ENCODE measurements at places on chromosomes 7 and 10. TPM values are rescaled to one million over a fixed set of nuclear protein-coding genes. Genes with fewer than 3 reads are reported as not detected.

DNA sequence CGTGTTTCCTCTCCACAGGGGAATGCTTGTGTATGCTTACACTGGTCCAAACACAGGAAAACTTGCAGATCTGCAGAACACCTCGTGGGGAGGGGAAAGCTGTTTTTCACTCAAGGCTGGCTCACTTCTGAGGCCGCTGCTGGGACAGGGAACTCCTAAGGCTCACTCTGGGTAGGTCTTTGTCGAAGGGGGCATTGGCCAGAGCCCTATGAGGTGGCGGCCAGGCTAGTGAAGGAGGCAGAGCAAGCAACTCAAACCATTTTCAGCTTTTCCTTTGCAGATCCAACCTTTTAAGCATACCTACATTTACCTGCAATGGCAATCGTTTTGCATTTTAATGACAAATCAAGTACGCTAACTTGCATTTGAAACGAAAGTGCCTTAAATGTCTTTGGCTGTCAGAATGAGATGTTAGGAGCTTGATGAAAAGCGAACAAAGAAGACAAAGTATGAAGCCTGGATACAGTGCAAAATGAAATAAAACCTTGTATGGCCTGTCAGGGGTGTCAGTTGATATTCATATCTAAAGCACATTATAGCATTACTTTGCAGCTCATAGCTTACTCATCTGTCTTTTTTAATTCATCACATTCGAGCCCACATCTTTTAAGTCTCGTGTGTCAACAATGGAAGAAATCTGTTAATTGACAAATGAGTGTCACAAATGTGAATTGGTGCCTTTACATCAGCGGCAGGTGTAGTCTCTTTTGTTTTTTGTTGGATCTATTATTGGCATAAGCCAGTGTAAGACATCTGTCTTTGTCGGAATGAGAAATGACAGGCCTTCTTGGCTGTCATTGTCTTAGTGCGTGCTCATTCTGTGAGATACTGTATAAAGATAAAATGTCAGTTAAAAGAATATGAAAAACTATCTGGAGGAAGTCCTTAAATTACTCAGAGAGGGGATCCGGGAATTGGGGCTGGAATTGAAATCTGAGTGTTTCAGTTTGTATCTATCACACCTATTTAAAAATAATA lies 30.5 kb downstream of the LRMDA start:
- no peaks in the 10 kb centered on the region for H3K4me1 ChIP-seq
- H3K4me3 ChIP-seq = no peak overlapping the region
- H3K27ac ChIP-seq = no peak overlapping the region
- no peak for DNase-seq
- no peaks in the 10 kb centered on the region for H3K36me3 ChIP-seq

DNA sequence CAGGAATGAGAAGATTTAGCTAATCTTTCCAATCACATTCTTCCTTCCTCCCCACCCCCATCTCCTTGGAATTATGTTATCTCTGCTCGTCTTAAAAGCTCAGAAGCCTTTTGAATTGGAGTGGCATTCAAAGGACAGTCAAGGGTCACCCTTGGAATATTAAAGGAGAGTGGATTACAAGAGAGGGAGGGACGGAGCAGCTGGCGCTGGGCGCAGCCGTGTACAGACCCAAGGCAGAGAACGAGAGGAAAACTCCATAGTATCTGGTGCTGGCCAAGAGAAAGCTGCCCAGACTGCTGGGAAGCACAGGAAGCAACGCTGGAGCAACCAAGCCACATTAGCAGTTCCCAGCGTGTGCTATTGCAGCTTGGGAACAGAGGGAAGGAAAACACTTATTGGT lies 95.7 kb downstream of the POU6F2 start:
- DNase-seq = no peak
- H3K27me3 ChIP-seq = no peaks in the 10 kb centered on the region
- no peak overlapping the region for H3K4me3 ChIP-seq
- H3K4me1 ChIP-seq = no peaks in the 10 kb centered on the region
- H3K27ac ChIP-seq = no peak overlapping the region

- no peaks in the 10 kb centered on the region for H3K36me3 ChIP-seq
- H3K4me1 ChIP-seq = no peaks in the 10 kb centered on the region
- H3K27ac ChIP-seq = no peak overlapping the region
- H3K27me3 ChIP-seq = peaks cover 14% of the 10 kb centered on the region
- no peak for DNase-seq
Observed at GRCh38 chr10:123965973-123966895, 74.6 kb upstream of the CPXM2 start.

DNA sequence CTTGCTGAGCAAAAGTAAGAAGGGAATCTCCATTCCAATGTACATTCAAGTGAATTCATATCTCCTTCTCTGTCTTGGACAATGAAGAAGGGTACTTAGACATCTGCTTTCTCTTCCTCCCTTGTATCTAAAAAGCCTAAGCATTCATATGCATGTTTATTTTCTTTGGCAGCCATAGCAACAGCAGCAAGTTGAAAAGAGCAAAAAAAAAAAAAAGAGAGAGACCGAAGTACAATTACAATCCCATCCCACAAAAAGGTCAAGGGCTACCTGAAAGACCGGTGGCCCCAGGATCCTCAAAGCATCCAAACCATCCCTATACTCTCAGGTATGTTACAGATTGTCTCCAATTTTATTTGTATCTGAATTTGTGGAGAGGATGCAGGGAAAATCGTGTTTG lies 4.1 kb downstream of the OR2F1 start:
- H3K4me3 ChIP-seq = no peak overlapping the region
- no peaks in the 10 kb centered on the region for H3K4me1 ChIP-seq
- H3K27ac ChIP-seq = no peak overlapping the region
- no peaks in the 10 kb centered on the region for H3K36me3 ChIP-seq
- no peaks in the 10 kb centered on the region for H3K27me3 ChIP-seq

DNA sequence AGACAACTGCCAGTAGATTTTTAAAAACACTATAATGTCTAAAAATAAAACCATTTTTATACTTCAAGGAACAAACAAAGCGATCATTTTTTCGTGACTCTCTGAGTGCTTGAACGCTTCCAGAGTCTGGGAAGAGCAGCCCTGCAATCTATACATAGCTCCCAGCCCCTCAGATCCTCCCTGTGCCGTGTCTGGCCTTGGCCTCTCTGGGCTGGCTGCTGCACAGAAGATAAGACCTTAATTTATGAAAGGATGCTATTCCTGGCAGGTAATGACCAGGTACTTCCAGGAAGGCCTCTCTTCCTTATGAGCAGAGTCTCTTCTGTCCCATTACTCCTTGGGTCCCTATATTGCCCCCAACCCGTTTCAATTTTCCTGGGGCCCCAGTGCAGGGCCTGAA lies 200.9 kb upstream of the AOAH start:
- H3K27ac ChIP-seq = no peak overlapping the region
- no peak overlapping the region for H3K4me3 ChIP-seq
- H3K36me3 ChIP-seq = no peaks in the 10 kb centered on the region
- no peak for DNase-seq
- H3K27me3 ChIP-seq = no peaks in the 10 kb centered on the region

Gene CAMK2B
- total RNA-seq = 49.6 TPM

Gene WEE2
- not detected for total RNA-seq

Gene ANKMY2
- total RNA-seq = 16.2 TPM

Gene C7orf25
- 8.4 TPM for total RNA-seq
